B cell (primary cell): ENCODE measurements at places on chromosomes 7 and 10. TPM values are rescaled to one million over a fixed set of nuclear protein-coding genes. Genes with fewer than 3 reads are reported as not detected.

DNA sequence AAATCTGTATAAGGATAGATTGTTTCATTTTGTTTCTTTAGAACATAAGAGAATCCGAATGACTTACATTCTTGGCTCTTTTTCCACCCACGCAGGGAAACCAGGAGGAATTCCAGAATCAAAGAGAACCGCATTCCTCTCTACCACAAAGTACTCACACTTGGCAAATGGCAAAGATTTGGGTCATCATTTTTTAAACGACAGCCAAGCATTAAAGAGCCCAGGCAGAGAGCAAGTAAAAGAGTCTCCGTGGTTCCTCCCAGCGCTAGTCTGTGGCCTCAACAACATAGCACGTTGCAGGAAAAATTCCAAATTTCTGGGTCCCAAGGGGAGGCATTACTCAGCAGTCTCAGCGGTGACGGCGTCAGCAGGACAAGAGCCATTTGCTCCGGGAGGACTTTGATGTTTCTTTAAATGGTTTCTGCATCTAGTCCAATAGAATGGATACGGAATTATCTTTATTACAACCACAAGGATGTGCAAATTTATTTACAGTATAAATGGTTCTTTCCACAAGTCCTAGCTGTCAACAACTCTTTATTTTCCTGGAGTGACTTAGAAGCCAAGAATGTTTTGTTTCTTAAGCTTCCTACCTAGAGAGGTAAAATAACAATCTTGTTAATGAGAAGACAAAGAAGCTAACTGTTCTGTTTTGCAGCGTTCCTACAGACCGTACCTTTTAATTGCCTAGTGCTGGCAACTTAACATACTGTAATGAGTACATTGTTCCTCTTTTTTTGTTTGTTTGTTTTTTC is 232.5 kb downstream of the SKIDA1 start:
- no peak for DNase-seq

DNA sequence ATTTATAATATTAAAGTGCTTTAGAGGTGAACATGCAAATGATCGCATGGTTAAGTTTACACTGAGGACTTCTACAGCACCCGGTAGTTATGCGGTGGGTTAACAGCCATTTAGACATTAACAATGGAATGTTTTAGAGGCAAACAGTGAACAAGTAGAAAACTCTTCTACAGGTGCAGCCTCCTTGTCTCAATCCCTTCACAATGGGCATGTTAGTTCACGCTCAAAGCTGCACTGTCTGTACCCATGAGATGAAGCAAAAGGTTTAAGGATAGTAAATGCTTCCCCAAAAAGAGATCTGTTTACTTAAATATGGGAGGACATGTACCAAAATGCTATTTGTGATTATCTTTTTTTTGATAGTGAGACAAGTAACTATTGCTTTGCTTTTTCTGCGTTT is 25.1 kb downstream of the PUS7 start:
- no peak for DNase-seq

DNA sequence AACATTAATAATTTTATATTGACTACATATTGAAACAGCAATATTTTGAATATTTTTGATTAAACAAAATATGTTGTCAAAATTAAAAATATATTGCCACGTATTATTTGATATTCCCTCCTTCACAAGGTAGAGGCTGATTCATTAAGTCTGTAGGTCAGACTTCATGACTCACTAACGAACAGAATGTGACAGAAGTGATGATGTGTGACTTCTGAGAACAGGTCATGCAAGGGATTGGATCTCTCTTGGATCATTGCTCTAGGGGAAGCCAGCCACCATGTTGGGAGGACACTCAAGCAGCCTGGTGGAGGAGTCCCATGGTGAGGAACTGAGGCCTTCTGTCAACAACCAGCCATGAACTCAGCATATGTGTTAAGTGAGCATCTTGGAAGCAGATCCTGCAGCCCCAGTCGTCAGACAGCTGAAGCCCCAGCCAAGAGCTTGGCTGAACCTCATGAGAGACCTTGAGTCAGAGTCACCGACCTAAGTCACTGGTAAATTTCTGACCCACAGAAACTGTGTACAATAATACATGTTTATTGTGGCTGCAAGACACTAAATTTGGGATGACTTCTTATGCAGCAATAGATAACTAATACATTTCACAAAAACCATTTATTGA is 66.6 kb downstream of the HTR5A start:
- DNase-seq: no peak

DNA sequence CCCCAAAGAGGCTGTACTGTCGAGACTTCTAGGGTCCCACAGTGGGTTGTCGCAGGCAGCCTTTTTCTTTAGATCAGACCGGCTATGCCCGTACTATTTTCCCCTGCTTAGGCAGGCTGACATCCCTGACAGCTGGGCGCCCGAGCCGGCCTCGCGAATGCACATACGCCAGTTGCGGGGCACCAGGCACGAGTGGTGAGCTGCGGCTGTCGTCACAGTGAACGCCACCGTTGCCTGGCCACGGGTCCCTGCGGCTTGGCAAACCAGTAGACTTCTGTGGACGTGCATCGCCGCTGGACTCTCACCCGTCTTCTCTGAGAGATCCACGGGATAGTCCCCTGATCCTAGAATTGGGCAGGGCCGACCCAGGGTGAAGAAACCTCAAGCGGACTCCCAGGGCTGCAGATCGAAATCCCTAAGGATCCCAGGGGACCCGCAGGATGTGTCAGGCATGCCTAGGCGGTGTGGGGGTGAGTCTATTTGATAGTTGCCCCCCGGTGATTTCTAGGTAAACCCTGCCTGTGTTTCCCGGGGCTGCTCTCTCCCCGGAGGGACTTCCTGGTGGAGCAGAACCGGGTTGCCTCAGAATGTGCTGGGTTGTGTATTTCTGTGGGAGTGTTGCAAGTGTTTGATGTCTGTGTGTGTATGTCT is 33.0 kb upstream of the ZNF273 start:
- DNase-seq: no peak

Gene CCL24
- total RNA-seq: not detected in 2 replicates

Gene PKD2L1
- total RNA-seq: not detected in 2 replicates

Gene OR2A7
- total RNA-seq: 1.3 and 2.7 TPM in 2 replicates

Gene TSPAN33
- total RNA-seq: 111 and 117 TPM in 2 replicates
